Bone marrow (tissue), 2 donors: ENCODE measurements at places on chromosomes 2 and 18.
A peak's percentile ranks its signal among the peaks of the same experiment; 100 is the strongest.

DNA sequence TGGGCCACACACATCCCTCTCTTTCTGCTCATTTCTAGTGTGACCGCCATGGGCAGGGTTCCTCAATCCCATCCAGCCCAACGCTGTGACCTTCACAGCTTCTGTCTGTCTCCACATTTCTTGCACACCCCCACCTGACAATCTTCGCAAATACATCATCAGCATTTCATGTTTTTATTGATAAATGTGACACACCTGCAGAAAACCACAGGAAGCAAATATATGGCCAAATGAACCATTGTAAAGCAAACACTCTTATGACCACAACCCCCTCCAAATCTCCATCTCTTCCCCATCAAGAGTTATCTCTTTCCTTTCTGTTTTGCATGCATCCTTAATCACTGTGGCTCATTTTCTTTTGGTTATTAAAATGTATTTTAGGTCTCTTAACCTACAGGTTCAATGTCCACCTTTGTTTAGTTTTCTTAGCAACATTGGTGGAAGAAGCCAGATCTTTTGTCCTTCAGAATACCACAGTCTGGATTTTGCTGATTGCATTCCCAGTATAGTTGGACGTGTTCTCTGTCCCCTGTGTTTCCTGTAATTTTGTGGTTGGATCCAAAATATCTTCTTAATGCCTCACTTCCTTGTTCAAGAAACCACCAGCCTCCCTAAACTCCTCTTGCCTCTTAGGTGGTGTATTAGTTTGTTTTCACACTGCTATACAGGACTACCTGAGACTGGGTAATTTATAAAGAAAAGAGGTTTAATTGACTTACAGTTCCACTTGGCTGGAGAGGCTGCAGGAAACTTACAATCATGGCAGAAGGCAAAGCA lies 9.8 kb upstream of the NCK2 start:
- no peak for DNase-seq

- no peak for DNase-seq
These were observed 29.6 kb downstream of the KCNF1 start for GRCh38 chr2:10941383-10941782.

DNA sequence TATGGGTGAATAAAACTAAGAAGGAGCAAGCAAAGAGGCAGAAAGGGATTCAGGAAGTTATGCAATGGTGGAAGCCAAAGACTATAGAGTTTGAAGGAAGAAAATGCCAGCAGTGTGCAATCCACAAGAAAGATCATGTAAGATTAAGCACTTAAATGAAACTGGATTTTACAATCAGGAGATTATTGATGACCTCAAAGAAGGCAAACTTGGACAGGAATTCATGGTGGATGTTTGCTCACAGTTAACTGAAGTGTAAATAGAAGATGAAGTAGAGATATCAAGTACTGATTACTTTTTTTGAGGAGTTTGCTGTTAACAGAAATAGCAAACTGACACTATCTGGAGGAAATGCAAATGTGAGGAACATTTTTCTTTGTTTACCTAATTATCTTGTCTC lies 308.9 kb downstream of the RND3 start:
- no peak for DNase-seq

DNA sequence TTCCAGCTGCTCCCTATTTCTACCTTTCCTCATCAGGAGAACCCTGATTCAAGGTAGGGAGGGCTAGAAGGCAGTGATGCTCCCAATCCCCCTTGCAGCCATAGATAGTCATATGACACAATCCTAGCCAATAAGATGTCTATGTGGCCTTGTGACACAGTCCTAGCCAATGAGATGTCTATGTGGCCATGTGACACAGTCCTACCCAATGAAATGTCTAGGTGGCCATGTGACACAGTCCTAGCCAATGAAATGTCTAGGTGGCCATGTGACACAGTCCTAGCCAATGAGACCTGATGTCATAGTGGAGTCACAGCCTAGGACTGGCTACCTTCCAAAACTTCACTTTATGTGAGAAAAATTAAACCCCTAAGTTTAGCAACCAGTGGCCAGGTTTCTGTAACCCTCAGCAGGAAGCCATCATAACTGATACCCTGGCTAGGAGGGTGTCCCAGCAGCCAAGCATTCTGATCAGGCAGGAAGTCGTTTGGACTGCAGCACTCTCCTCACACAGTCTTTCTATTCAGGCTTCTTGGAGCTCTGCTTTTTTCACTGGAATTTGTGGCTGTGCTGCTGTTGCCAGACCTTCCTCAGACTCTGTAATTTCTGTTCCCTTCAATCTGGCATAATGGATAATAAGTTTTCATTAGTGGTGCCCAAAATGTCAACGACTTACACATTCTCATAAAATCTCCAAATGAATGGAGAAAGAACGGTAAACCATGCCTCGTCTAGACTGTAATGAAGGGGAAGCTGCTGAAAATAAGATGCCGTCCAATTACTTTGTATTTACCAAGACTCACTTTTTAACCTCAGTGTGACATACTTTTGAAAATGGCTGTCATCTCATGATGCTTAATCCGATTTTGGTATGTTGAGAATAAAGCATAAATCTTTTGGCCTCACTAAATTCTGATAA lies 165.0 kb upstream of the NCKAP5 start:
- DNase-seq, result no peak

GRCh38 chr2:128440666-128441340 lies 122.1 kb upstream of the HS6ST1 start:
- no peak for DNase-seq

GRCh38 chr18:58143386-58143785 lies 99.4 kb downstream of the NEDD4L start:
- DNase-seq, result no peak

DNA sequence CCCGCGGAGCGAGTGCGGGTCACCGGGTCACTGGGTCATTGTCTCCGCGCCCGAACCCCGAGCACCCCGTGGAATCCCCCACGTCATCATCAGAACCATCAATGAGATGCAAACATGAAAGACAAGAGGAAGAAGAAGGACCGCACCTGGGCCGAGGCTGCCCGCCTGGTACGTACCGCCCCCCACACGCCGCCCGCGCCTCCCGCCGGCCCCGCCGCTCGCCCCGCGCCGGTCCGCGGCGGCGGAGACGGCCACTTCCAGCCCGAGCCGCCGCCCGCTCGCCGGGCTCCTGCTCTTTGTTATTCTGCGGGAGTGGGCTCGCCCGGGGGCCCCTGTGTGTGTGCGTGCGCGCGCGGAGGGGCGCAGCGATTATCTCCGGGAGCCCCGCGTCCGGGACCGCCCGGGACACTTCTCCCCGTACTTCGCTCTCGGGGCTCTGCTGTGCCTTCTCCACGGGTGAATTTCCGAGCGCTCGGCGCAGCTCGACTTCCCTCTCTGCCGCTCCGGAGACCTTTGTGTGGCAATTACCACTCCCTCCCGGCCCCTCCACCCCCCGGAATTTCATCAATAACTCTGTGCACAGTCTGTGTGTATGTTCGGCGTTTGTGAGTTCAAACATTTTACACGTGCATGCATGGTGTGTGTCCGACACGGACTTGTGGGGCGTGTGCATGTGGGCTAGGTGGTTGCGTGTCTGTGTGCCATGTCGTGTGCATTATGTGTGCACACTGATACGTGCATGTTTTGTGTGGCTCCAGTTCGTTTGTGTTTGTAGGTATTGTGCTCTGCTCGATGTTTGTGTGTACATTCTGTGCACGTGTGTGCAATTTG lies 714 bp downstream of the ASXL3 start:
- DNase-seq, result no peak

DNA sequence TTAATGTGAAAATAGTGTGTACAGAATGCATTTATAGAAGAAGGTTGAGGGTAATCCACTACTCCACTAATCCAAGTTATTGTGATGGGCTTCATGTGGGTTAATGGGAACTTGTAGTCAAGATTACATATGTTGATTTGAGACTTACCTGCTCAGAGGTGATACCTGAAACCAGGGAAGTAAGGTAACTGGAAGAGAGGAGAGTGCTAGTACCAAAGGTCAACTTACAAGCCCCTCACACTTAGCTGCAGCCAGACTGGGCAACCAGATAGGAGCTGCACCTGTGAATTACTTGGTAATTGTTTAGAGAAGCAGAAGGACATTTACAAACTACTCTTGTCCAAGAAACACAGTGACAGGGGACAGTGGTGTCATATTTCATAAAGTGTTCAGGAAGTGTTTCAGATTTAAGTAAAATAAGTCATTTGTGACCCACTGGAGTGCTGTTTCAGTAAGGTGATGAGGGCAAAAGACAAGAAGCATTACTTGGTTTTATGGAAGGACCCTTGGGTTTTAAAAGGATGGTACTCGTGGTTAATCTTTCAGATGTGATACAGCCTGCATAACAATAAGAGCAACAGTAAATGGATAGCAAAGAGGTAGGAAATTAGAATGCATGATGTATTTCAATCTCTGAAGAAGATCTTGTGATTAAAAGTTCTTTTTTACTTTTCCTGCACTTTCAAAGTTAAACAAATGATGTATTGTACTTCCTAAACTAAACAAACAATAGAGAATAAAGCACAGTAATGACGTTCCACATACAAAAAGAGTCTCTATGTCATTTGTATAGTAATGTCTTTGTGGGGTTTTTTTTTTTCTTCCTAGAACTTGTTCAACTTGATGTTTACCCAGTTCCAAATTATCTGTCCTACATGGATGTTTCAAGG lies 189.3 kb downstream of the PHLPP1 start:
- no peak for DNase-seq

DNA sequence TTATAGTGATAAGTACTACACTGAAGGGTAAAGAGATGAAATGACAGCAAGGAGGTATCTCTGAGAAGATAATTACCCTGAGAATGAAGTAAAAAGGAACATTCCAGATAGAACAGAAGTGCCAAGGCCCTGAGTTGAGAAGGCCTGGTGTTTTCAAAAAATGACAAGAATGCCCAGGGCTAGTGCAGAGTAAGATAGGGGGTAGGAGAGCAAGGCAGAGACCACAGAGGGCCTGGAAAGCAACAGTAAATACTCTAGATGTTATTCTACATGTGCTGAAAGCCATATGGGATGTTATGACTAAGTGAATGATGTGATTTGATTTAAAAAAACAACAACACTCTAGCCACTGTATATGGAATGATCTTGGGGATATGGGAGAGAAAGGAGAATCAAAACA lies 52.3 kb downstream of the BAZ2B start:
- DNase-seq, result no peak

DNA sequence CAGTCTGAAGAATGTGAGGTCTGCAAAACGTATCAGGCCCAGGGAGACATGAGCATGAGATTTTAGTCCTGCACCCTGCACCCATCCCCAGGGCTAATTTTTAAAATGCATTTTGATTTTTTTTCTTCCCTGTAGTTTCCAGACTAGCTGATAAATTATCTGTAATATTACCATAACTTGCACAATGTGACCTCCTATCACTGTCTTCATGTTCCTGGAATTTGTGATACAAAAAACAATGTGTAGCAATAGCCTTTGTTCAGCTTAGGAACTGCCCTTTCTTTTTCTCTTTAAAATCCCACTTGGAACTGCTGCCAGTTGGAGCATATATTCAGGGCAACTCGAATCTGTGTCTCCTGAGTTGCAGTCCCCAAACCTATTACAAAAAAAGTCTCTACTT lies 222.8 kb upstream of the HS6ST1 start:
- DNase-seq, result no peak

GRCh38 chr2:41736105-41736567 lies 311.7 kb upstream of the PKDCC start:
- DNase-seq, result peak; percentile 24

- no peak for DNase-seq
These were observed 96.6 kb upstream of the NOSTRIN start for GRCh38 chr2:168705534-168706470.

- no peak for DNase-seq
These were observed 48.6 kb upstream of the FSIP2 start for GRCh38 chr2:185689906-185690539.
